Islet precursor cell (in vitro differentiated cells): ENCODE measurements at places on chromosomes 5 and 9.

DNA sequence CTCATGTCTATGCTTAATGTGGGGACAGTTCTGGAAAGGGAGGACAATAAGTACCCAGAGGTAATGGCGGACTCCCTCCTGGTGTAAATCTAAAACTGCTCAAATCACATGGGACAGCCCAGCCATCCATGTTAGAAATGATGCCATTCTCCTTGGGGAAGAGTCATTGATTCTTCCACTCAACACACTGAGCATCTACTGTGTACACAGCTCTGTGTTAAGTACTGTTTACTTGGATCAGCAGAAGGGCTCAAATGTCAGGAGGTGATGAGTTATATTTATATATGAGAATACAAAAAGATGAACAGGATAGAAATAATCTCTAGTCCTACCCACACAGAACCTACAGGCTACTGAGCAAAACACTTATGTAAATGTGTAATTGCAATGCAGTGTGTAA lies 31.8 kb upstream of the NANS start:
- no peak for DNase-seq

- DNase-seq, result no peak
Observed at GRCh38 chr9:130820135-130820738, 14.8 kb upstream of the ABL1 start.

- DNase-seq, result no peak
Observed at GRCh38 chr5:149448431-149448830, 69.3 kb upstream of the IL17B start.

GRCh38 chr5:16007750-16008415 lies 171.7 kb downstream of the MARCHF11 start:
- DNase-seq, result no peak

- no peak for DNase-seq
Observed at GRCh38 chr5:105695941-105696340, 1974.8 kb downstream of the EFNA5 start.

GRCh38 chr5:150122158-150122510 lies 33.5 kb downstream of the PDGFRB start:
- peak; percentile 52 for DNase-seq

- no peak for DNase-seq
Observed at GRCh38 chr5:65172486-65173129, 309.1 kb downstream of the ADAMTS6 start.

- DNase-seq, result no peak
Observed at GRCh38 chr5:52894451-52894850, 94.7 kb upstream of the ITGA2 start.

GRCh38 chr5:150065886-150066285 lies 20.5 kb downstream of the CSF1R start:
- no peak for DNase-seq

DNA sequence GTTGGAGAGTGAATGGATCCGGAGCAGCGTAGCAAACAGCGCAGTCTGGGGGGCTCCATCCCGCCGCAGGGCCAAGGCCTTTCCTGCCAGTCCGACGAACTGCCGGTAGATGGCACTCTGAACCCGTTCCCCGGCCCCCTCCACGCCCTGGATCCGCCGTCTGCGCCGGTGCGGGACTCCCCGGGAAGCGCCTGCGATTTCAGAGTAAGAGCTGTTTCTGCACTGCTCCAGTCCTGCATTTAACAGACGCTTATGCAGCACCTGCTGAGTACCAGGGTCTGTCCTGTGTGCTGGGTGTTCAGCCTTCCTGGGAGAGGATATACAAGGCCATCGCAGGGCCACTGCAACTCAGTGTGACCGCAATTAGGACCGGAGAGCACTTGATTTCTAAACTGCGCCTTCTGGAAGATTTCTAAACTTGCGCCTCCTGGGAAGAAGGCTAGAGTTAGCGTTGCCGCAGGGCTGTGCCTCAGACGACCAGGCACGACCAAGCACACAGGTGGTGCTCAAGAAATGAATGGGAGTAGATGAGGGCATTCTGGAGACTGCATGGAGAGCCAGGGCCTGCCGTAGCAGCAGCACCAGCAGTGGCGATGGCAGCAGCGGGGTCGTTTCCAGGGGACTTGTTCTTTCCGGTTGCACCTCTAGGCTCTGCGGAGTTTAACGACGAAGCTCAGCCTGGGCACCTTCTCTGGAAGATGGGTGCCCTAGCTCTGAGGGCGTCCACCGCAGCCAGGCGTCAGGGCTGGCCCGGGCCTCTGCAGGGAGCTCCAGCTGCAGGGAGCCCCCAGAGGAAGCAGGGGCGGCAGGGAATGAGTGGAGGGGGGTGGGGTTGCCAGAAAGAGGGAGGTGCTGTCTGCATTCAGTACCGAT lies 14.3 kb upstream of the TIFAB start:
- DNase-seq, result peak; percentile 91

DNA sequence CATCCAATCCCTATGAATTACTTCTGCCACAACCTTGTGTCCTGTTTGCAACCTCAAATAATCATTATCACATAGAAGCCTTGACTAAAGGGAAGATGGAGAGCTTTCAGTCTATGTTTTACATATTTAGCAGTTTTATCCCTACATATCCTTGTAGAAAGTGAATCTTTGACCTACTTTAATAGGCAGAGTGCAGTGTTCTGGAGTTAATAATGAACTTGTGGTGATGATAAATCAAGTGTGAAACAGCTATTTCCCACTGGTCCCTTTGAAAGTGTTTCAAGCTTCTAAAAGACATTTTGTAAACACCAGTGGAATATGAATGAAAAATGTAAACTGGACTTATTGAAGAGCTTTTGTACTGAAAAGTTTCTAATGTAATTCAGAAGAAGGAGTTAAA lies 406.7 kb downstream of the GABRG2 start:
- no peak for DNase-seq

DNA sequence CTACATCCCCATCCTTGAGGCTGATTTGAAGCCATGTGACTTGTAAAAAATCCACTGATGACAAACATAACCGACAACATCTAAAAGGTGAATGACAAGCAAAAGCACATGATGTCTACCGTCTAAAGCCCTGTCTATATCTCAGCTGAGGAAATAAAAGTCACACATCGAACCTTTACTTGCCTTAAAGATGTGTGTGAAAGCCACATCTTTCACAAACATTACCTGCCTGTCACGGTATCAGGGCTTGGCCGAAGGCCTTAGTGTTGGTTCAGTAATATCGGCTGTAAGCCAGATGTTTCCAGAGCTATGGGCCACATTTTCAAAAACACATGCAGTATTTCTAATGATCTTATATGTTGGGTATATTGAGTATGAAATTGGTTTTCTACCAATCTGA lies 125.8 kb downstream of the EFNA5 start:
- no peak for DNase-seq

DNA sequence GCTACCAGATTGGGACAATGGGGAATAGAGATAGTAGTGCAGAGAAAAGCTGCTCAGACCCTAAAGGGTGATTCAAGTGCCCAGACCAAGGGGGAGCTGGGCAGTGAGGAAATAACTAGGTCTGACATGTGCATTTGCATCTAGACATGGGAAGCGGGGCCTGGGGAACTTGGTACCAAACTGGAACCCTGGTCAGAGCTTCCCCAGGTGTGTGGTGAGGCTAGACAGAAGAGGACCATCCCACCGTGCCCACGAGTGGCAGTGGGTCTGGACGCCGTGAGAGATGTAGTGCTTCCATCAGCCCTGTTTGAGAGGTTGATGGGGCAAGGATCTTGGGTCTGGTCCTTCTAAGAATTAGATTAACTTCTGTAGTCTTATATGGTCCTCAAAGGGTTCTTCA lies 7.6 kb downstream of the TMEM8B start:
- no peak for DNase-seq

DNA sequence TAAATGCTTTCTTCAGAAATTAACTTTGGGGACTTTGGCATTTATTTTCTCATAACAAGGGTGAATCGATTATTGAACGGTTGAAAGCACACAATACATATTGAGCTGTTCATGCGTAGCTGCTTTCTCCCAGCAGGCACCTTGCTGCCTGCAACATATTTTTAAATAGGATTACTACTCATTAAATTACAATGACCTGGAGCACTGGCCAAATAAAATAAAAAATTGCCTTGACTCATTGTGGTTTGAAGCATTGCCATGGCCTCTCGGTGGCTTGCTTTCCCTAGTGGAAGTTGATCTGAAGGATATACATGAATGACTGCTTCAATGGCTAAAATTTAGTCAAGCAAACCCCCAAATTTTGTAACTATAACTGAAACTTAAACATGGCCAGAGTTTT lies 181.6 kb upstream of the NUDT12 start:
- no peak for DNase-seq

GRCh38 chr9:92663951-92664350 lies 6.0 kb downstream of the IPPK start:
- DNase-seq, result no peak

DNA sequence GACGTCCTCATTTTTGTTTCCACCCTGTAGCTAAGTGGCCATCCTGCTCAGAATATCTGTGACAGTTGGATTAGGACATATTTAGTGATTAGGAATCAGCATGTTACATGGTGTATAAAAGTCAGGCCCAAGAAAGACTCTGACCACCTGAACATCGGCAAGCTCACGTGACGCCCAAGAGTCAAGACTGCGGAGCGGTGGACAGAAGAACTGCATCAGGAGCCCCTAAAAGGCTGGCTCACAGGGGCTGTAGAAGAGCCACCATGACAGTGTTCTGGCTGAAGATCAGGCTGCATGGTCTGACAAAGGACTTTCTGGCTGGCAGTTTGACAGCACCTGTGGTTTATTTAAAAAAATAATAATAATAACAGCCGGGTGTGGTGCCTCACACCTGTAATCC lies 185.3 kb downstream of the AUH start:
- DNase-seq, result no peak

DNA sequence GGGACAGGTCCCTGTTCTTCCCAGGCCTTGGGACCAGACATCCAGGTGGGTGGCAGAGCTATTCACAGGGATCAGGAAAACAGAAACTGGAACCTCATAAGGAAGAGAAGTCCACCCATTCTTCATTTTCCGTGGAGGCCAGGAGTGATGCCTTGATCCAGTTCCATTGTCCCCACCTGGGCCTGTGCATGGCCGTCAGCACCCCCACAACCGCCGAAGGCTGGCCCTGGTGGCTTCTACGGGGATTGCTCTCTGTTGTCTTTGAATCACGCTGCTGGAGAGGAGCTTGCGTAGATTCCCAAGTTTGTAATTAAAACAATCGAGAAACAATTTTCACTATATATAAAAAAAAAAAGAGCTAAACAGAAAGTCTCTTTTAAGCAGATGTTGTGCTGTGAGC lies 134.4 kb downstream of the MVB12B start:
- peak; percentile 28 for DNase-seq

DNA sequence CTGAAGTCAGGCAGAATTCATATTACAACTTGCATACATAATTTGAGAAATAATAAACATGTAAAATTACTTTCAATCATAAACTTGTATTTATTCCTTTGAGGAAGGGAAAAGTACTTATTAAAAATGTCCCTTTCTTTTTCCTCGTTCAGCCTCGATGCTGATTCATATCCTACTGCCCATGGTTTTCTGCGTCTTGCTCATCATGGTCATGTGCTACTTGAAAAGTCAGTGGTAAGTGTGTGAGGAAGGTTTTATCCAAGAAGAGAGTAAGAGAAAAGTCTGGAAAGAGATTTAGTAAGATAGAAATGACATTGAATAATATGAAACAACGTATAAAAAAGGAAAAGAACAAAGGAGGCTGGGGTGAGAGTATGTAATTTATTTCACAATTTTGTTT lies 85.9 kb downstream of the OSMR start:
- no peak for DNase-seq

- DNase-seq, result no peak
Observed at GRCh38 chr5:34608859-34609648, 47.1 kb upstream of the RAI14 start.

DNA sequence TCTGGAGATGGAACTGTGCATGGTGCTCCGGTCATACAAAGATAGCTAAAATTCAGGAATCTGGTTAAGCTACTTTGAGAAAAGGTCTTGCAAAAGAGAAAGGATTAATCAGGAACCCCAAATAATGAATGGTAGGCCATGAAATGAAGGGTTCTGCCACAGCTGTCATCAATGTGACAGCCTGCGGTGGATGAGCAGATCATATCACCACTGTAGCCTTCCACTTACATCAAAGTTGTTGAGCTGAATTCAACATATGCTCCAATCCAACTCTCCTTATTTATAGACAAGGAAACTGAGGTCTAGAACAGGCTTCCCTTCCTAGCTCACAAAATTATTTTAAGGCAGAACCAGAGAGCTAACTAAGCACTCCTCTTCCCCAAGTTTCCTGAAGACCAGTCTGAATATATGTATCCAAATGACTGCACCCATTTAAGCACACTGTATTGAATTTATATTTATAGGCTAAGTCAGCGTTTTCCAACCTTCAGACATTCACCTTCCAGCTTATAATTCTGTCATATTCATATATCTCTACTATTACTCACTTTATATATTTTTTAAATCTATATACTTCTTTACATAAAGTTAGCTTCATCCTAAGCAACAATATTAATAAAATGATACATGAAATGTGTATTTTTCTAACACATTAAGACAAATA lies 13.9 kb upstream of the PTGER4 start:
- no peak for DNase-seq
